ENCODE measurements at places on chromosomes 7 and 10.

GRCh38 chr10:5595095-5595494, 70.3 kb downstream of the CALML3 start:
- no peak for DNase-seq

DNA sequence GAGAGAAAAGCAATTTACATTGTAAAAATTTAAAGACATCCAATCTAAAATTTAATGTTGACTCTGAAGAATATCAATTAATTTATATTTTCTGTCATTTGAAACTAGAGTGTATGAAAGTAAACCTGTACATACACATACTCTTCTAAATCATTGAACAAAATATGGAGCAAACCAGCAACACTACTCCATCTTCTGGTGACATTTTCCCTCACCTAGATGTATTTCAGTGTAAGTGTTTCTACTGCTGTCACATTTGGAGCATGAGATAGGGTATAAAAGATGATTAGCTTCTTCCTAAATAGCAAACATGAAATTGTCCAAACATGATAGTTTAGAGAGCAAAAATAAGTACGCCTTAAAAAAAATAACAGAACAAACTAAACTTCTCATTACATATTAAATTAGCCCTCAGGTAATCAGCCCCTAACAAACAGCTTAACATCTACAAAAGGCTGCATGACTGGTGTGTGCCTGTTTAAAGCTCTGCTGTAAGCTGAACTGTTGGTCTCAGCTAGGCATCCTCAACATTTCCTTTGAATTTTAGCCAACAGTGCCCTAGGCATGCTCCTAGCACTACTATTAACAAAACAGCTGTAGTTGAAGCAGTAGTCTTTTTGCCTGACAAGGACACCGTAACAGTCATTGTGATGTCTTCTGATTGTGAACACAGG, 189.8 kb downstream of the CTNNA3 start:
- DNase-seq, result no peak

DNA sequence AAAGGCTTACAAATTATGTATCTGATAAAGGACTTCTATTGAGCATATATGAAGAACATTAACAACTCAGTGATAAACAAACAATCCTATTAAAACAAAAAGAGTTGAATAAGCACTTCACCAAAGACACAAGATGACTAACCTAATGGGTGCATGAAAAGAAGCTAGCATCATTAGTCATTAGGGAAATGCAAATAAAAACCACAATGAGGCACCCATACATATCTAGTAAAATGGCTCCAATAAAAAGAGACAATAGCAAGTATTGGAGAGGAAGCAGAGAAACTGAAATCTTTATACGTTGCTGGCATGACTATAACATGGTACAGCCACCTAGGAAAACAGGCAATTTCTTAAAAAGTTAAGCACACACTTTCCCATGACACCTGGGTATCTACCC, 77.6 kb upstream of the ZMIZ1 start:
- no peak for DNase-seq

DNA sequence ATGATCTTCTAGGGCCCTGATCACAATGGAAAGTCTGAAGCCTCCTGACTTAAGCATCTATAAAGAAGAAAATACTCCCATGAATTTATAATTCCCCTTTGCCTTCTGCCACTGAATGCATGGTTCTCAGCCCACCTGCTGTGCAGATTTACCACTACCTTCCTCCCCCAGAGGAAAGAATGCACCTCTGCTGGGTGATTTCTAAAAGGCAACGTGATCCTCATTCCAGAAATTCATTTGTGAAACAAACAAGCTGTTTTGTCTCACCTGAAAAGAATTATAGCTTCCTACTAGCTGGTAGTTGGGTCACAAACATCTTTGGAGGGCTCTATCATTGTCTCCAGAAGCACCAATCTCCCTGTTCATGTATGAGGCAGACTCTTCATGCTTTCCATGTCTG, 320.2 kb downstream of the CDC14C start:
- no peak for DNase-seq

DNA sequence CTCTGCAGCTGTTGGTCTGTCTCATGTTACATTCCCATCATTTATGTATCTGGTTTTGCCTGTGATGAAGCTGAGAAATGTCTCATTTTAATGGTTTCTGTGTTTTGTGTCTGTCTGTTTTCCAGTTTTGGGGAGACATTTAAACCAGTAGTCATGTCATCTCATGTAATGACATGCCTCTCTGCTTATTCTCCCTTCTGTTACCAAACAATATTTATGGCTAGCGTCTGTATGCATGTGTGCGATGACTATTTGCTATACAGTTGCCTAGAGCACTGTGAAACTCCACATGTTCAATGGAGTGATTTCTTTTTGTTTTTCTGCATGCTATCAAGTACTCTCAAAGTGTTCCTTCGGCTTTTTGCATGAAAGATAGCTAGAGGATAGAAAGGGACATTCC, 132.0 kb downstream of the ST7 start:
- DNase-seq, result no peak

Measured in activated CD4-positive, CD25-positive, alpha-beta regulatory T cell treated with anti-CD3 and anti-CD28 coated beads, Interleukin-2, amount 50 U/mL, for 72 hours (primary cell).